ENCODE measurements at places on chromosomes 1 and 21.

DNA sequence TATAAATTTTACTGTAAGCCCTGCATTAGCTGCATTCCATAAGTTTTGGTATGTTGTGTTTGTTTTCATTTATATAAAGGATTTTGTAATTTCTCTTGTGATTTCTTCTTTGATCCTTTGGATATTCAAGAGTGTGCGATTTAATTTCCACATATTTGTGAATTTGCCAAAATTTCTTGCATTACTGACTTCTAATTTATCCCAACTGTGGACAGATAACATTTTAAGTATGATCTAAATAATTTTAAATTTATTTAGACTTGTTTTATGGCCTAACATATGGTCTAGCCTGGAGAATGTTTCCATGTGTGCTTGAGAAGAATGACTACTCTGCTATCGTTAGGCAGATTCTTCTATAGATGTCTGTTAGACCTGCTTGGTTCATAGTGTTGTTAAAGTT is 23.2 kb downstream of the RPE65 start:
- DNase-seq = no peak

- DNase-seq = no peak
Measured at GRCh38 chr1:48208251-48208650, 14.3 kb upstream of the SLC5A9 start.

DNA sequence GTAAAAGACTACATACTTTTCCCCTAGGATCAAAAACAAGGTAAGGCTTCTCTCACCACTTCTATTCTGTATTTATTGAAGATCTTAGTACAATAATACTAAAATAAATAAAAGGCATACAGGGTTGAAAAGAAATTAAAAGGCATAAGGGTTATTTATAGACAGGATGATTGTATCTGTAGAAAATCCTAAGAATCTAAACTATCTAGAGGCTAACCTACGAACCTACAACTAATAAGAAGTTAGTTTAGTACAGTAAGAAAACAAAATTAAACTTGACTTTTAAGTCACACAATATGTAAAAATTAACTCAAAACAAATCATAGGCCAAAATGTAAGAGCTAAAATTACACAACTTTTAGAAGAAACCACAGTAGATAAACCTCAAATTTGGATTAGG is 50.4 kb upstream of the ADAM30 start:
- peak; percentile 36 for DNase-seq

- no peak for DNase-seq
Measured at GRCh38 chr1:19481826-19482398, 3.4 kb downstream of the CAPZB start.

DNA sequence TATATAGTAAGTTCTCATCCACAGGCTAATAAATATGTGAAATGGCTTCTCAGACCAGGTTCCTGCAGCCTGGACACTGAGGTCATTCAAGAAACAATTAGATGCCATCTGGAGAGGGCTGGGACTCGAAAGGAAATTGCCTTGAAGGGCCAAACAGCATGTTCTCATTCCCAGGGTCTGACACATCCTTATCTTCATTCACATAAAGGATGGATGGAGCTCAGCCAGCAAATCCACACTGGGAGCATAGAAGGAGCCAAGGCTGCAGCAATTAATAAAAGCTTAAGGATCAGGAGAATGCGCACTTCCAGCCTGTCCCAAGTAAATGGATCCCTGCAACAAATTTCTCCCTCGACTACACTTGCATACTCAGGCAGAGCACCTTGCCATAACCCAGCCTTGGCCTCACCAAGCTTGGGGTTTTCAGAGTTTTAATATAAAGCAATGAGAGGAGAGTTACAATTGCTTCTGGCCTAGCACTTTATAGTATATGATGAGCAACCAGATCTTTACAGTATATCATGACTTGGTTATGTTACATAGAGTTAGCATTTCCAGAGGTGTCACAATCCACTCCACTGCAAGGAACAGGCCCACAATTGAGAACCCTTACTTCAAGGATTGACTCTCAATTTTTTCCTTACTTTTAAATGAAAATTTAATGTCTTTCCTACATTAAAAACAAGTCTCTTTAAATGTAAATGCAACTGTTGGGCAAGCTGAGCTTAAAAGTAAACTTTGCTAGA is 55.9 kb downstream of the BCAR3 start:
- no peak for DNase-seq

- DNase-seq = no peak
Measured at GRCh38 chr1:184507604-184508280, 120.9 kb downstream of the C1orf21 start.

DNA sequence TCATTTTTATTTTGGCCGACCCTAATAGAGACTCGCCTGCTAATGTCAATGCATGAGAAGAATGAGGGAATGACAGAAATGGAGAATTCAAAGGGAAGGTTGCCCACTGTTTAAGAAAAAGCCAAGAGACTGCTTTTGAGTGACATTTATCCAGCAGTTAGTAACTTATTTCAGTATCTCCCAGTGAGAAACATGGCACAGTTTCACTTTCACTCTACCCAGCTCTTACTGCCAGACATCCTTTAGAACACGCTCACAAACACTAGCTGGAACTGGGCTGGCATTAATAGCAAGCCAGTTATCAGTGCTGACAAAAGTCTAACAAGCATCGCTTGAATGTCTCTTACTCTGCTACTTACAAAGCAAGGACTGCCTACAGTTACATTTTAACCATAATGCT is 8.5 kb downstream of the GGPS1 start:
- DNase-seq = peak; percentile 83

DNA sequence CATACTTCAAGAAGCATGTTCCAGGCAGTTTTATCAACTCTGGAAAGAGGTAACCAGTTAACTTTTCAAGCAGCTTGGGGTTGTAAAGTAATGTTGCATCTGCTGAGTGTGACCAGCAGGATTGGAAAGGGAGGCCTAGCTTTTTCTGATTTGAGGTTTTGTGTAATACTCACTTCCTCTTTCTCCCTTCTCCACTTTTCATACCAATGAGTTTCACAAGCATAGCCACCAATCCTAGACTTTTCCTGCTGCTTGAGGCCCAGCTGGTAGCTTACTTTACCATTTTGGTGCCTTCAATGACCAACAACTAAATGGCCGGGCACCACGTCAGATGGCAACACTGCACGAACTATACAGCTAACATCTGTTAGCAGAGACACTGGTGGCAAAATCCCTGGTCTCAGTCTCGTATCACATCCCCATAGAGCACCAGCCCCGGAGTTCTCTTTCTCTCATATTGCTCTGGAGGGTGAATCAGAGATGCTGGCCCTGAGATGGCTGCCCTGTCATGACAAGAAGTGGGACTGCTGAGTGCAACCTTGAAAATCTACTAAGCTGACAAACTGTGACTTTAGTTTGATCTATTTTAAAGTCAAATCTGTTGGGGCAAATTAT is 14.8 kb upstream of the GPR88 start:
- no peak for DNase-seq

- DNase-seq = no peak
Measured at GRCh38 chr1:43477716-43478115, 24.0 kb upstream of the HYI start.

DNA sequence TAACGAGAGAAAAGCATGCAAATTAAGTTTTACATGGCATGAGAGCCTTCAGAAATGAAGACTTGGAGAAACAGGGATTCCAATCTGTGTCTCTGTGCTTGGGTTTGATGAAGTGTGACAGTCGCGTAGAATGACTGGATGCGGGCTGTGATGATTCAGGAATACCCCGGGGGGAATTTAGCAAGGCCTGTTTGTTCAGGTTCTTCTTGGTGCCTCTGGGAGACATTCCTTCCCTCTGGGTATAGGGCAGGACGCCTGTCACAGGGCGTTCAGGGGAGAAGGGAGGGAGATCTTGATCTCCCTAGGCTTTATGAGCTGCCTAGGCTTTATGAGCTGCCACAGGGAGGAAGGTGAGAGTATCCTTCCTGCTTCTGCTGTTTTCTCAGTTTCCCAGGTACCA is 36.6 kb downstream of the DOP1B start:
- peak; percentile 87 for DNase-seq

- no peak for DNase-seq
Measured at GRCh38 chr1:119245881-119246280, 105.4 kb upstream of the WARS2 start.

- no peak for DNase-seq
Measured at GRCh38 chr21:45012662-45013259, 61.6 kb upstream of the ADARB1 start.

- peak; percentile 59 for DNase-seq
Measured at GRCh38 chr1:183030053-183030452, 6.8 kb downstream of the LAMC1 start.

DNA sequence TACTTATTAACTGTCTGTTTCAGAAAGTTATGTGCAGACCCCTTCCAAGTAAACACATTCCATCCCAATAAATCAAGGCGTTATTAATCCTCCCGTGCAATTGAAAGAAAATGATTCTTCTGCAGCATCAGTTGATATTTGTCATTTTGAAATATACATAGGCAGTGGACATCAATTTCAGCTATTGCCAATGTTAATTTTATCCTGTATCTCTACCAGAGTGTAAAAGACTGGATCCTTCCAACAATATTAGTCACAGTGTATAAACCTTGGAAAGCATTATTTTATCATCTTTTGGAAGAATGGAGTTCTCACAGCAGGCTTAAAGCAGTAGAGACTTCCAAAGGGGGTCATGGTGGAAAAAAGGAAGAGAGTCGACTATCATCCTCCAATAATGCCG is 150.4 kb downstream of the CYYR1 start:
- DNase-seq = no peak

GRCh38 chr1:245805532-245805931 is 650.7 kb downstream of the KIF26B start:
- DNase-seq = no peak

GRCh38 chr1:201740670-201741111 is 88.3 kb upstream of the IPO9 start:
- no peak for DNase-seq

GRCh38 chr1:169572187-169572586 is 14.1 kb downstream of the F5 start:
- DNase-seq = peak; percentile 92

DNA sequence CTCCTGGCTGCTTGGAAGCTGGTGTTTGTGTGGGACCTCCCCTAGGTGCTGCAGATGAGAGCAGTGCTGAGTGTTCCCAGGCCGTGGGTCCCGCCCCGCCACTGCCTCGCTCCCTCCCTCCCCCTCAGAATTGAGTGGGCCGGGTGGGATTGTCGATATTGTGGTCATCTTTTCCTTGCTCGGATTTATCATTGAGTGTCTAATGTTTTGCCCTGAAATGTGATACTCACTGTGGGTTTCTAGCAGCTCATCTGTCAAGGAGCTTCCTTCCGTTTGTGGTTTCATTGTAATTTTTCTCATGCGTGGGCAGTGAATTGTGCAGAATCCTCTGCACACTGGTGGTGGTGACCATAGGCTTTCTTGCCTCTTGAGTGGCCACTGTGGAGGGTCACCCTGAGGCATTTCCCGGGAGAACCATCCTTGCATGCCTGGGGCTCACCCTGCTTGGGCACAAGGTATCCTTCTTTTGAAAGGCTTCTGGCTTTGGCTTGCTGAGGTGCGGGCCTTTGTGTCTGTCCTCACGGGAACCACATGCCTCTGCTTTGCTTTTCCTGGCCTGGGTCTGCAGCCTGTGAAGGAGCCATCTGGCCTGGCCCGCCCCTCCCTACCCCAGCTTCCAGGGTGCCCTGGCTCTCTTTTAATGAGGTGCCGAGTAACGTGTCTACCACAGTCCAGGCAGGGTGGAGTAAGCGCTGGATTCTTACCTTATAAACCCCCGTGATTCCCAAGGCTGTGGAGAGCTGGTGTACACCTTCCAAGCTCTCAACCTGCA is 25.6 kb downstream of the SLX9 start:
- no peak for DNase-seq

DNA sequence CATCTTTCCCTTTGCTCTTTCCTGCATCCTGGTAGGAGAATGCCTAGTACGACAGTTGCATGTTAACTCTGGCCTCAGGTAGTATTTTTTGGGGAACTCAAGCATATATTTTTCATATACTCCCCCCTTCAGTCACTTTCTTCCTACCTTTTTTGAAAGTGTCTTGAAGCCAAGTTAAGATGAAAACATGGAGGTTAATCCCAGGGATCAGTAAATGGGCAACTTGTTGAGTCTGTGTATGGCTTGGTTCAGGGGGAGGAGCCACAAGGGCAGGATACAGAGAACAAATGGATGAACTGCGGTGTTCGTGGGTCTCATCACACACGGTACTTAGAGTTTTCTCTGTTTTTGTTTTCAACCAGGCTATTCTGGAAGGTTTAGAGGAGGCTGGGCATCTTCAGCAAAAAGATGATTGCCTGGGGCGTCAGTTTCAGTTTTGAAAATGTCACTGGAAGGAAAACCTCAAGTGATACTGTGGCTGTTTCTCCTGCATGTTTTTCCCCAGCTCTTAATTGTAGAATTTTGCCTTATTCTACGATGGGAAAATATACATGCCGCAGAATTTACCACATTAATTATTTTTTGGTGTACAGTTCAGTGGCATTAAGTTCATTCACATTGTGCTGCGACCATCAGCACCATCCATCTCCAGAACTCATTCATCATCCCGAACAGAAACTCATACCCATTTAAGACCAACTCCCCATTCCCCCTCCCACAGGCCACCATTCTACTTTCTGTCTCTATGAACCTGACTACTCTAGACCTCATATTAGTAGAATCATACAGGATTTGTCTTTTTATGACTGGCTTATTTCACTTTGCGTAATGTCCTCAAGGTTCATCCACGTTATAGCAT is 71.5 kb downstream of the MAP10 start:
- no peak for DNase-seq

DNA sequence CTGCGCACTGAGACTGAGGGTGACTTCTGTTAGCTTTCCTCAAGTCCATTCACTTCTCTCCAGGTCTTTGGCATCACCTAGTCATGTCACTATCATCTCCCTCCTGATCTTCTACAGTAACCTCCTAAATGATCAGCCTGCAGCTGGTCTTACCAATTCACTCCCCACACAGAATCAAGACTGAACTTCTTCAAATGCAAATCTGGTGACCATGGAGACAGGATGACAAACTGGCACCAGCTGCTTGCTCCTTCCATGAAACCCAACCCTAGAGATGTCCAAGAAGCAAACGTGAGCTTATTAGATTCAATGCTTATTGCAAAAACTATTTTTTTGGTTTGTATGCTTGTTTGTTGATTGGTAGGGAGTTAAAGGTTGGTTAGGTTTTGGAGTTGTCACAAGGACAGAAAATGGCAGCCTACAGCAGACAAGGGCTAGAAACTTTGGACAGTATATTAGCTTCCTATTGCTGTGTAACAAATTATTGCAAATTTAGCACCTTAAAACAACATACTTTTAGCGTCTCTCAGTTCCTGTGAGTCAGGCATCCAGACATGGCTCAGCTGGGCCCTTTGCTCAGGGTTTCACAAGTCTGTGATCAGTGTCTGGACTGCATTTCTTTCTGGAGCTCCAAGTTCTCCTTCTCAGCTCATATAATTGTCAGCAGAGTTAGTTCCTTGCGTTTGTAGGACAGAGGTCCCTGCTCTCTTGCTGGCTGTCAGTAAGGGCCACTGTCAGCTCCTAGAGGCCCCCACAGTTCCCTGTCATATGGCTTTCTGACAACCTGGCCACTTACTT is 53.3 kb upstream of the GJA8 start:
- peak; percentile 45 for DNase-seq

GRCh38 chr1:230292689-230293389 is 133.3 kb downstream of the PGBD5 start:
- DNase-seq = no peak
